ENCODE measurements at places on chromosomes 12 and 14. TPM values are rescaled to one million over a fixed set of nuclear protein-coding genes. Genes with fewer than 3 reads are reported as not detected.
A peak's percentile ranks its signal among the peaks of the same experiment; 100 is the strongest.

DNA sequence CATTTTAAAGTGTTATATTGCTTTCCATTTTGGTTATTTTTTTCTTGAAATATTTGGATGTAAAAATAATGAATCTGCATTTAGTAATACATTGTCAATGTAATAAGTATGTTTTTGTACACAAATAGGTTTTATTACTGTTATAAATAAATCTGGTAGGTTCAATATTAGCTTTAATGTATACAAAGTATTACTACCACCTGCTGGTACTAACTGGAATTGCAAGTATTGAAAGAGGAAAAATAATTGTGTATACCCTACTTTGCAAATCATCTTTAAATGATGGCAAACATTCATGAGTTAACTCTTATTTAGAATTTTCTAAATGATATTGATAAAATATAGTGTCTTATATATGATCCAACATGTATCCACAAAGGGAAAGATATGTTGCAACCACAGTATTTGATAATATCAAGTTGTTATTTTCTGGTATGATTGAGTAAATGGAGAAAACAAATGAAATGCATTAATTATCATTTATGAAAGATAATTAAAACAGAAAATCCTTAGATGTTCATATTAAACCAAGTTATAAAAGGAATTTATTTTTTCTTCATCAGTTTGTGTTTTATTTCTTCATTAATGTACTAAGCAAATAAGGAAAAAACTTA, 3.2 kb downstream of the OR4K2 start:
- H3K27me3 ChIP-seq: no peaks in the 10 kb centered on the region
- no peak overlapping the region for H3K27ac ChIP-seq
- H3K36me3 ChIP-seq: no peaks in the 10 kb centered on the region

DNA sequence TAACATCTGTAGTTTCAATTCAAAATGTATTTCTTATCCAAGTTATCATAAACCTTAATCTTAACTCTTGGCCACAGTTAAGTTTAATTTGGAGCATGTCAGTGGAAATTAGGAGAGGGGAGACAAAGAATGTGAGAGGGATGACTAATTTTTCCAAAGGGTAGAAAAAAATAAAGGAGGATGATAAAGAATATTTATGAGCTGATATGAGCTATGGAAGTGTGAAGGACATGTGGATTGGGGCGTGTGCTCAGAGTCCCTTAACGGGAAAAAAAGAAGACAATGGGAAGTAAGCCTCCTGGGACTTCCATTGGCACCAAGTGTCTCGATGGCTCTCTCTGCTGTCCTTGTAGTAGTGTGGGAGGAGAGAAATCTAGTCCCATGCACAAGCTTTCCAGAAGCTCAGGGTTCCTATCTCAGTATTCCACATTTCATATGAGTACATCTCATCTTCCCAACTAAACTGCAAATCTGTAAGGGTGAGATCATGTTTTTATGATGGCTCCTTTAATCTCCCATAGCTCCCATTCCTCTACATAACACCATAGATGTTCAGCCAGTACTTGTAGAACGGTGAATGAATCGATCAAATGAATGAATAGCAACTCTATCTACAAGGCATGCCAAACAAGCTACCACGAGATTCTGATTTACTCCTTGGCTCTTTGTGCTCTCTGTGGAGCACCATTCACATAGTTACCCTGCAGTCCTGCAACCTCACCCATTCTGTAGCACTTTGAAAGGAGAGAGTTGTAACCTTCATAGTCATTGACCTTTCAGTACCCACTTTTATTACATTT, 27.4 kb downstream of the BCL2L14 start:
- no peak overlapping the region for H3K27ac ChIP-seq
- DNase-seq: no peak
- H3K4me3 ChIP-seq: no peak overlapping the region
- H3K36me3 ChIP-seq: no peaks in the 10 kb centered on the region
- H3K27me3 ChIP-seq: no peaks in the 10 kb centered on the region

DNA sequence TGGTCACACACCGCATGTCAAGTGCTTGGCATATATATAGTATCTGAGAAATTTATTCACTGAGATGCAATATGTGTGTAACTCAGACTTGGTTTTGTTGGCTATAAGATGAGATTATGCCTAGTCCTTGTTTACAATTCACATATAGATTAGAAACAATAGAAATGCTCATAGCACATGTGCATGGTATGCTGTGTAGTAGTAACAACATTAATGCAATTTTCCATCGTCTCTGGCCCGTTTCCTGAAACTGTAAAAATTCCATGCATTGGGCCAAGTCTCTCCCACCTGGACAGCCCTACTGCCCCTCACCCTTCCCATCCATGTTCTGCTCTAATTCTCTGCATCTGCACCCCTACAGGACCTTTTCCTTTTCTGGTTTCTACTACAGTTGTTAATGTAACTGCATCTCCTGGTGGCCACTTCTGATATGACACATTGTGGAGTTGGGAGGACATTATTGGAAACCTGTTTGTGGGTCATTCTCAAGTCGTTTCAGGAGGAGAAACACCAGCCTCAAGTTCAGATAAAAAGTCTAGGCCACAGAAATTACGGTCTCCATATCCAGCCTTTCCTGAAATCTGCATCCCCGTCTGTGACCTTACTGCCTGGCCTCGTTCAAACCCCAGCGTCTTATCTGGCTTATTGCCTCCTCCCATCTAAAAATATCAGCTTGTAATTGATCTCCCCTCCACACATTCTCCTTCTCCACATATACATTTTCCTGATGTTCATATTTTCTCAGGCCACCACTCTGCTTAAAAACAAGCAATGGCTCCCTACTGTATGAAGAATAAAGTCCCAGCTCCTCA, 37.5 kb downstream of the EMP1 start:
- no peaks in the 10 kb centered on the region for H3K27me3 ChIP-seq
- no peak overlapping the region for H3K4me3 ChIP-seq
- H3K36me3 ChIP-seq: no peaks in the 10 kb centered on the region
- H3K4me1 ChIP-seq: peaks cover 10% of the 10 kb centered on the region
- H3K27ac ChIP-seq: no peak overlapping the region
- DNase-seq: peak; percentile 36

GRCh38 chr12:54167500-54167896, 21.3 kb downstream of the SMUG1 start:
- H3K4me1 ChIP-seq: no peaks in the 10 kb centered on the region
- DNase-seq: no peak
- H3K36me3 ChIP-seq: no peaks in the 10 kb centered on the region
- H3K4me3 ChIP-seq: no peak overlapping the region
- no peak overlapping the region for H3K27ac ChIP-seq
- peaks cover 13% of the 10 kb centered on the region for H3K27me3 ChIP-seq

DNA sequence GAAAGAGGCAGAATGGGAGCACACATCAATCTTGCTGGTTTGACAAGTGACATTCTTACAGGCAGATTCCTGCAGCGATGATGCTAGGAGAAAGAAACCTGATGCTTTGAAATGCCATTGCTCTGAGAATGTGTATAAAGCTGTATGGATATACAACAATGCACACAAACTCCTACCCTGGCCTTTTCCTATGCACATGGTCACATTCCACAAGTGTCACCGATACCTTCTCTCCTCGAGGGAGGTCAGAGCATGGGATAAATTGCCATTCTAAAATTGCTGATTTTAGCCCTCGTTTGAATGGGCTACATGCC, 11.9 kb downstream of the FGF6 start:
- H3K36me3 ChIP-seq: no peaks in the 10 kb centered on the region
- H3K4me1 ChIP-seq: no peaks in the 10 kb centered on the region
- no peak overlapping the region for H3K27ac ChIP-seq
- DNase-seq: no peak

- DNase-seq: no peak
- peaks cover 89% of the 10 kb centered on the region for H3K27me3 ChIP-seq
- H3K4me1 ChIP-seq: no peaks in the 10 kb centered on the region
- no peaks in the 10 kb centered on the region for H3K36me3 ChIP-seq
- H3K4me3 ChIP-seq: no peak overlapping the region
- H3K27ac ChIP-seq: no peak overlapping the region
Measured at GRCh38 chr14:99248761-99249171, 23.2 kb downstream of the BCL11B start.

The TMEM179 gene
- total RNA-seq: 0.25 TPM

DNA sequence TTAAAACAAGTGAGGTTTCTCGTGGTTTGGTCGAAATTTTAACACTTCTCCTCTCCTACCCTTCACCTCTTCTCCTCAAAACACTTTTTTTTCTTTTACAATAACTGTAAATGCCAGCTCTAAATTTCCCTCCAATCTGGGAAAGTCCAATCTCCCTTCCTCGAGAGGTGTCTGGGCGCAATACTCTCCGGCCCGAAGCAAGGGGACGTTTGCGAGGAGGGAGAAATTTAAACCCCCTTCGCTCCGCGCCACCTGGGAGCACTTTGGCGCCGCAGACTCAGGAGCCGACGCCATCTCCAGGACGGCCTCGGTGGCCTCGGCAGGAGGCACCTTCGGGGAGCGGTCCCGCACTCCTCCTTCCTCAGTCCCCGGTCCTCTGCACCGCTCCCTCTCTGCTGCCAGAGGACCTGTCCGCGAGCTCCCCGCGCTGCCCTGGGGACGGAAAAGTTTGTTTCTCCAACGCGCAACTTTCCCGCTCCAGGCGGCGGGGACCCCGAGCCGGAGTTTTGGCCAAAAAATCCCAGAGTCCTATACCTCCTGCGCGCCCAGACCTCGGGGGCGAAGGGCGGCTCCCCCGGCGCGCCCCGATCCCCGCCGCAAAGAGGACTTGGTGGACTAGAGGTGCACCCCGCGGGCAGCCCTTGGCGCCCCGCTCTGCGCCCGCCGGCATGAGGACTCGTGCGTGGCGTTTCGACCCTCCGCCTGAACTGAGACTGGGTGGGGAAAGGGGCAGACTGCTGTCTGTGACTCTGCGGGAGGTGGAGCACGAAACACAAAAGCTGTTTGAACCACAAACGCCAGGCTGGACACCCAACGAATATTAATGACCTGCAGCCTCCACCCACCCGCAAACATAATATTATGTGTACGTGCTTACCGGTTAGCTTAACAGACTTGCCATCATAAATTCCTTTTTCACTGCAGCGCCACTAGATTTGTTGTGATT, 95.2 kb upstream of the HMGA2 start:
- H3K36me3 ChIP-seq: no peaks in the 10 kb centered on the region
- H3K4me3 ChIP-seq: peak overlapping the region; percentile 1
- peaks cover 65% of the 10 kb centered on the region for H3K27me3 ChIP-seq
- no peak for DNase-seq
- peaks cover 11% of the 10 kb centered on the region for H3K4me1 ChIP-seq
- no peak overlapping the region for H3K27ac ChIP-seq

- H3K27ac ChIP-seq: no peak overlapping the region
- no peak overlapping the region for H3K4me3 ChIP-seq
- no peaks in the 10 kb centered on the region for H3K27me3 ChIP-seq
- DNase-seq: no peak
Measured at GRCh38 chr12:133135747-133136146, 5.3 kb downstream of the ZNF10 start.

The IRAK3 gene
- total RNA-seq: 4.7 TPM
